Bronchial epithelial cell (primary cell): ENCODE measurements at places on chromosomes 6 and 20.

DNA sequence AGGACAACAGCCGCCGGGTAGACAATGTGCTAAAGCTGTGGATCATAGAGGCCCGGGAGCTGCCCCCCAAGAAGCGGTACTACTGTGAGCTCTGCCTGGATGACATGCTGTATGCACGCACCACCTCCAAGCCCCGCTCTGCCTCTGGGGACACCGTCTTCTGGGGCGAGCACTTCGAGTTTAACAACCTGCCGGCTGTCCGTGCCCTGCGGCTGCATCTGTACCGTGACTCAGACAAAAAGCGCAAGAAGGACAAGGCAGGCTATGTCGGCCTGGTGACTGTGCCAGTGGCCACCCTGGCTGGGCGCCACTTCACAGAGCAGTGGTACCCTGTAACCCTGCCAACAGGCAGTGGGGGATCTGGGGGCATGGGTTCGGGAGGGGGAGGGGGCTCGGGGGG lies 16.7 kb upstream of the ZBTB9 start:
- DNase-seq, result no peak

DNA sequence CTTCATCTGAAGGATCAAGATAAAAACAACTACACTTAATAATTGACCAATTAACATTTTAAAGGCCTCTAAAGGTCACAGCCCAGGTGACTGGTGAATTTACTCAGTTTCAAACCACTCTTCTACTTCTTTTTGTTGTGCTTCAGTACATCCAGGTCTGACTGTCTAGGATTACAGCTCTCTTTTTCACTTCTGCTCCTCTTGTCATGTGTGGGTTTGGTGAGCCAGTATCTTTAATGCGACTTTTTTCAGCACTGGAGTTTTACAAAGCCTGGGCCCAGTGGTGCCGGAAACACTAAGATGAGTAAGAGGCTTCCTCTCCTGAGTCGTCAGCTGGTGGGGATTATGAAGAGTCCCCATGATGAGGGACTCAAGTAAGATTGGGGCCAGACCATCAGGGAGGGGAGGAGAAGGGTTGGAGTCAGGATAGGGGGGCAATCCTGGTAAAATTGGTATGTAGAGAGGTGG lies 27.0 kb downstream of the HECA start:
- DNase-seq, result no peak

DNA sequence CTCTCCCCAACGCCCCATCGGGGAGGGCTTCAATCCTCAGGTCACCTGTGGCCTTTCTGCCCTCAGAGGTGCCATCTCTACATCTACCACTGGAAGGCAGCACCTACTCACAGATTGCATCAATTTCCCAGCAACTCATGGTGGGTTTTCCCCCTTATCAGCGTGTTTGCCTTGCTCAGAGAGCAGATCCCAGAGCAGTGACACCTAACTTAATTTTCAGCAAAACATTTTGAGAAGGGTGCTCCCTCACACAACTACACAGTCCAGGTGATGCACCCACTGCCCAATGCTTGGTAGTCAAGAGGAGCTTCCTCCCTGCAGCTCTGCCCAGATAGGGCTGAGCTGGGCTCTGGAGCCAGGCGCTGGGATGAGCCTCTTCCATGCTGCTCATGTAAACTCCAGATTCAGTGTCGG lies 48.2 kb downstream of the PLG start:
- DNase-seq, result peak; percentile 48

DNA sequence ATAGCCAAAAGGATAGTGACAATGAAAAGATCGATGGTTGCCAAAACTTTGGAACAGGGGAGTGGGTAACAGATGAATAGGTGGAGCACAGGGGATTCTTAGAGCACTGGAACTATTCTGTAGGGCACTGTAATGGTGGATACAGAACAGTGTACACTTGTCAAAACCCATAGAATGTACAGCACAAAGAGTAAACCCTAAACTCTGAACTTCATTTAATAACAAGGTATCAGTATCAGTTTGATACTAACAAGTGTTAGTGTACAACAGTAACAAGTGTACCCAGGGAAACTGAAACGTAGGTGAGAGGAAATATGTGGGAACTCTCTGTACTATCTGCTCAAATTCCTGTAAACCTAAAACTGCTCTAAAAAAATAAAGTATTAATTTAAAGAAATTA lies 179.2 kb downstream of the HACE1 start:
- DNase-seq, result no peak

DNA sequence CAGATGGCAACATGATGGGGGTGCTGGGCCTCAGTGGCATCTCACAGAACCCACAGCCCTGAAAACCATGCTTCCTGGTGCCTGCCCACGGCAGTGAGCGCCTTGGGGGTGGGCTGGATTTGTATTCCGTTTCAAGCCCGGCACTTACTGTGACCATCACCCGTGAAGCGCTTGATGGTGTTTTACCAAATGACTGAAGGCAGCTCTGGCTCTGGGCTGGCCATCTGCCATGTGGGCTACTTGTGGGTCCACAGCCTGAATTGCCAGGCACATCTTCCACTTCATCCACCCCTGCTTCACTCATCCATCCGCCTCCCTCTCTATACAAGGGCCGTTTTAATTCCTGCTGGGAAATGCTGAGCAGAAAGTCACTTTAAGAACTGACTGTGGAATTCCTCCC lies 250.9 kb upstream of the GMDS start:
- no peak for DNase-seq

GRCh38 chr6:82906951-82907350 lies 158.7 kb downstream of the UBE3D start:
- DNase-seq, result peak; percentile 64

- peak; percentile 26 for DNase-seq
Measured at GRCh38 chr6:128367437-128367836, 153.0 kb downstream of the PTPRK start.

GRCh38 chr6:157194643-157195042 lies 128.7 kb downstream of the TMEM242 start:
- DNase-seq, result peak; percentile 25

DNA sequence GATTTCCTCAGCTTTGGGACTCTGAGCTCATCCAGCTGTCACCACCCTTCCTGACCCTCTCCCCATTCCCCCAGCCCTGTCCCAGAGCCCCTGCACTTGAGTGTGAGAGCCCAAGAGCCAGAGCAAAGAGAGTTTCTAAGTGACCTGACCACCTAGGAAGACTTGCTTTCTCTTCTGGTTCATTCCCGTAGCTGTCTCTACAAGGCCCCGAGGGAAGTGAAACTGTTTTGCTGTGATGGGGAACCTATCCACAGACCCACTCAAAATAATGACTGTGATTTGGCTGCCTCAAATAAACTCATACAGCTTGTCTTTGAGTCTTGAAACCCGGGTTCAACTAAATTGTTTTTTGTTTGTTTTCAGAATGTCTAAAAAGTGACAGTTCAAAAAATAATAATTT lies 74.6 kb upstream of the XRN2 start:
- no peak for DNase-seq

DNA sequence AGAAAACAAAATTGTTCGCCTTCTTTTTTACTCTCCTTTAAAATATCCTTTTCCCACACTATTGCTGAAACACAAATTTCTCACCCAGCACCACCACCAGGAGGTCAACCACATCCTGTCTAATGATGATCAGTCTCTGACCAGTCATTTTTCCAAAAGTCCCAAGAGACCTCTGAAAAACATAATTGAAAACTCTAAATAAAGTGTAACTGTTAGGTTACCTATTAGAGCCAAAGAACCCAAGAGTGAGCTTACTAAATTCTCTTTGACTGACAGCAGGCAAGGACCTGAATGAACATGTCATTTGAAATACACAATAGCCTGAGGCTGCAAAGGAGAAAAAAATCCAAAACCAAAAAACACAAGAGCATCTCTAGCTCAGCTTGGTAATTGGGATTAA lies 735.4 kb downstream of the CBLN4 start:
- DNase-seq, result peak; percentile 23

DNA sequence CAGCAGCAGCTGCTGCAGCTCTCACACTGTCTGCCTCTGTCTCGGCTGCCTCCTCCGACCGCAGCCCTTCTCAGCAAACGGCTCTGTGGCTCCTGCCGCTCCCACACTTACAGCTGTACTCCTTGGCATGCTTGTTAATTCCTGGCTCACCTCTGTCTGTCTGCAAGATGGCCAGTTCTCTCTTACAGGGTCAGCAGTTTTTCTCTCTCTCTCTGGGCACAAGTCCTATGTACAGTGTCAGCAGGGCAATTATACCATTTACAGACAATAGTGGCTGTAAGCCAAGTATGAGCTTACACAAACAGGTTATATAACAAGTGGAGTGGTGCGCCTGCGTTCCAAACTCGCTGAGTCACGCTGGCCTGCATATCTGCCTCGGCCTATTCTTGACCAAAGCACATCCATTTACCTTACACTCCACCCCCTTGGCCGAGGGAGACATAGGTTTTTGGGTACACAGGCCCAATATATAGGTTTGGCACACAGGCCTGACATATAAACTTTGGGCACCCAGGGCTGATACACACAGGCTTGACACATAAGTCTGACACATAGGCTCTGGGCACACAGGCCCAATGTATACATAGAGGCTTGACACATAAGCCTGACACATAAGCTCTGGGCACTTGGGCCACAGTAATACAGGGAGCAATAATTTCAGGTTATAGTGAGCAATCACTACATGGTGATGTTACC lies 4.4 kb downstream of the ZKSCAN3 start:
- peak; percentile 83 for DNase-seq

GRCh38 chr6:144559865-144560593 lies 274.9 kb downstream of the UTRN start:
- no peak for DNase-seq

DNA sequence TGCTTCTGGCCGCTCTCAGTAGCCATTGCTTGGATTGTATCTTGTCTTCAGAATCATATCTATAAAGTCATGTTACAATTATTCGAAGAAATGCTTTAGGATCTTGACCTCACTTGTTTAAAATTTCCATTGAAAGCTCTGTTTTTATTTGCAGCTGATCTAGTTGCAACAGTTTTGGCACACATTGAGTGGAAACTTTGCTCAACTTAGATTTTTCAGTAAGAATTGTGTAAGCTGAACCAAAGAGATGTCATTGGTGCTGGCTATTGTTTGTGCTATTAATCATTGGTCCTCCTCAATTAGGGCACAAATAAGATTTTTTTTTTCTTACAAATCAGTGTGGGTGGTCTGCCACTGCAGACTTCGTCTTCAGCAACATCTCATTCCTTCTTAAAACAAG lies 649.2 kb downstream of the MMUT start:
- no peak for DNase-seq

DNA sequence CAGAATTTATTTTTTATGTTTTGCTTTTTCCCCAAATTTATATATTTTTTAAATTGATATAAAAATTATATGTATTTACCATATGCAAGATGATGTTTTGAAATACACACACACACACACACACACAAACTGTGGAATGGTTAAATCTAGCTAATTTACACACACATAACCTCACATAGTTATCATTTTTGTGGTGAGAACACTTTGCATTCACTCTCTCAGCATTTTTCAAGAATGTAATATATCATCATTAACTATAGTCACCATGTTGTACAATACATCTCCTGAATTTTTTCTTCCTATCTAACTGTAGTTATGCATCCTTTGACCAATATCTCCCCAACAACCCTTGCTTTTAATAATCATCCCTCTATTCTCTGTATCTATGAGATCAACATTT lies 52.2 kb downstream of the GFRAL start:
- no peak for DNase-seq

DNA sequence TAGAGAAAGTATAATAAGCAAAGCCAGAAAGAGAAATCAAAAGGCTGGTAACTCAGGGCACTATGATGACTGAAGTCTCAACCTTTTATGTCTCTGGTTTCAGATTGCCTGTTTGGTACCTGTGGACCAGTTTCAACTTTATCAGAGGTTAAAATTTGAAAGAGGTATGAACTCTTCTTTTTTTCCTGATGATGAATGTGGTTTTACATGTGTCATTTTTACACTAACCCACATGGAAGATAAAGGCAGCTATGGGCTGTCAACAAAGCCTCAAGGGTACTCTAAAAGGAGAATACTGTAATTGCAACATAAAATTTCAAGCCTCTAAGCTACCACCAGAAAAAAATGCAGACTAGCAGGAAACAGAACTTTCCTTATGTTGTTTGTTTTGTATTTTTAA lies 52.4 kb downstream of the RNF144B start:
- no peak for DNase-seq

DNA sequence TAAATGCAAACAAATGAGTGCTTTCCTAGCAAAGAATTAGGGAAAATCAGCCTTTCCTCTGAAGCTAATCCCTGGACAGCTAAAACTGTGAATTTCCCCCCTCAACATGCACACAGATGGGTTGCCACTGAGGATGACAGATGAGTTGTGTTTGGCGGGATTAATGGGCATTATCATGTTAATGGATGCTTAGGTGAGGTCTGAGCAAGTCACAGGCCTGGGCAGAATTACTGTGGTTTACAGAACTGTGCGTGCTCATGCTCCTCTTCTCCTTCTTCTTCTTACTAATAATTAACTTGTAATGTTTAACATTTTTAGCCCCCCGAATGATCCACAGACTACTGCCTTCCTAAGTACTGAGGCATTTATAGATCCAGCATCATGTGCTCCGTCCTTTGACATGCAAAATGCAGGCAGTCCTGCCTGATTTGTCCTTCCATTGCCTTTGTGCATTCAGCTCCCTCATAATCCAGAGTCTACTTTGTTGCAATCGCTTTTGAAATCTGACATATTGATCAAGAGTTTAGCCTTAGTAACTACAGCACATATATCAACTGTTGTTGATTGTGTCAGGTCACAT lies 753.4 kb upstream of the MMS22L start:
- no peak for DNase-seq

- DNase-seq, result peak; percentile 4
Measured at GRCh38 chr6:163341224-163342061, 73.1 kb upstream of the QKI start.

- no peak for DNase-seq
Measured at GRCh38 chr20:20737158-20737557, 24.7 kb upstream of the RALGAPA2 start.

DNA sequence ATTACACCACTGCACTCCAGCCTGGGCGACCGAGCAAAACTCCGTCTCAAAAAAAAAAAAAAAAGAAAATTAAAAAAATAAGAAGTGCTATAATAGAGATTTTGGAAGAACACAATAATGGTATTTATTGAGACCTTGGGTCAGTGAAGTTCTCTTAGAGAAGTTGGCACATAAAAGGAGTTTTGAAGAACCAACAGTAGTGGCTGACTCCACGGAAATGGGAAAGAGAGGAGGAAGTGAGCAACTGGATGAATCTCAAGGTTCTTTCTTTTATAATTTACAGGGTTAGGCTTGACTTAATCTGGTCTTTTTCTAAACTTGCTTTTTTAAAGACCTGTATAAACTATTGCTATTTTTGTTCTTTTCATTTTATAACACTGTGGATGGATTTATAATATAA lies 52.8 kb downstream of the TOMM6 start:
- DNase-seq, result no peak
